ENCODE measurements at places on chromosomes 6 and 20. TPM values are rescaled to one million over a fixed set of nuclear protein-coding genes. Genes with fewer than 3 reads are reported as not detected.

- DNase-seq, result no peak
Observed at GRCh38 chr20:17381724-17382123, 149.5 kb downstream of the BFSP1 start.

The TEAD3 gene
- polyA plus RNA-seq, result 27.1 TPM

- DNase-seq, result no peak
Observed at GRCh38 chr6:119521251-119521650, 171.7 kb upstream of the MAN1A1 start.

DNA sequence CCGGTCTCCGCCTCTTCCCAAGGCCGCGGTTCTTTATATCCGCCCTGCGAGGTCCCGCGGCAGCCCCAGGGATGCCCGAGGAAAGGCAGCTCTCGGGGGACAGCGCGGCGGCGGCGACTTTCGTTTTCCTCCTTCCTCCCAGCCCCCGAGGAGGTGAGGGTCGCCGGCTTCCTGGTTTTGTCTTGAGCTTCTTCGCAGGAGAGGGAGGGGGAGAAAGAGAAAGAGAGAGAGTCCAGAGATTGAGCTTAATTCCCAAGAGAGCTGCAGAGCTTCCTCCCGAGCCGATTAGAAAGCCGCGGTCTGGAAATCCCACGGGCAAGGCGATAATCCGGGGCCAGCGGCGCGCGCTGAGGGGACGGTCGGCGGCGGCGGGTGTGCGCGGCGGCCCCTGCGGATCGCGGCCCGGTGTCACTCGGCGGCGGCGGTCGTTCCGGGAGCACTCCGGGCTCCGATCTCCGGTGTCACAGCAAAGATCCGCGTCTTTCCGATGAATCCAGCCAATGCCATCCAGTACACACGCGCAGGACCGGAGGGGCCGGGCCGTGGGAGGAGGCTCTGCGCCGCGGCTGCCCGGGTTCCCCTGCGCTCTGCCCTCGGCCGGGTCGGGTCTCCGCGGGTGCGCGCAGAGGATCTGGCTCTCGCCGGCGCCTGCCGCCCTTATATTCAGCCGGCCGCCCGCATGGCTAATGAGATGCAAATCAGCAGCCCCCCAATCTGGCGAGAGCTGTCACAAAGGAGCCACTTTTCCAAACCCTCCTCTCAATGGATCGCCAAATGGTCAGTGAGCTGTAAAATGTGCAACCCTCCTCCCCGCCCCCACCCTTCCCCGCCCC is at the start of gene DLL1:
Gene DLL1 (minus strand): TSS at position 783 of the 833 bp plus-strand sequence. CDS start 939 bp downstream, outside the sequence.
- DNase-seq, result peak; percentile 87

DNA sequence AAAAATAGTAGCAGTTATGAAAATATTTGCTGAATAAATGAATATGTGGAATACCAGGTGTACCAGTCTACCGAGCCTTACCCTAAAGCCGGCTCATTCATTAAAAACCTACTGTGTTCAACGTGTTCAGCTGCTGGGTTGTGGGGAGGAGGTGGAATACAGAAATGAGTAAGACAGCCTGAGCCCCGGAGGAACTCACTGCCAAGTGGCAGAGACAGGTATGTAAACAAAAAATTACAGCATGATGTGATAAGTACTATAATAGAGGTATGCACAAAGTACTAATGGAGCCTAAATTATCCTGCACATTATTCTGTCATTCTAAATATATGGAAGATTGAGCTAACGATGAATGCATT is 6.8 kb upstream of the ADTRP start:
- no peak for DNase-seq

The MCCD1 gene
- polyA plus RNA-seq, result not detected

The MMP24 gene
- polyA plus RNA-seq, result 0.27 TPM

Measured in right cardiac atrium (tissue), 5 donors.